Left renal cortex interstitium (tissue), 4 donors: ENCODE measurements at places on chromosomes 4 and X. TPM values are rescaled to one million over a fixed set of nuclear protein-coding genes. Genes with fewer than 3 reads are reported as not detected.

DNA sequence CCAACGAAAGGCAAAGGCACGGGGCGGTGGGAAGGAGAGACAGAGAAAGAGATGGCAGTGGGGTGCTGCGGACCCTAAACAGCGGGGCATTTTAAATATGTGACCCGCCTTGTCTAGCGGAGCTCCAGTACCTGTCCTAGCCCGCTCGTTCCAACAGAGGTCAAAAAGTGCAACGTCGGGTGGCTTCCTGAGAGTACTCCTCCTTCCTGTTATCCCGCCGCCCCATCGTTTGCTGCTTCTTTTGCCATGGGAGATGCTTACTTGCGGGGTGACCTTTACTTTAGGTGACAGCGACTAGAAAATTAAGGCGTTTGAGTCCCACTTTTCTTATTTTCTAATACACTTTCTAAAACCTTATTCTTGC is 735 bp downstream of the NRK start:
- no peak for DNase-seq

GRCh38 chr4:106875340-106875739 is 160.8 kb downstream of the DKK2 start:
- DNase-seq, result no peak

GRCh38 chrX:10166731-10167151 is 10.0 kb downstream of the CLCN4 start:
- DNase-seq, result no peak

DNA sequence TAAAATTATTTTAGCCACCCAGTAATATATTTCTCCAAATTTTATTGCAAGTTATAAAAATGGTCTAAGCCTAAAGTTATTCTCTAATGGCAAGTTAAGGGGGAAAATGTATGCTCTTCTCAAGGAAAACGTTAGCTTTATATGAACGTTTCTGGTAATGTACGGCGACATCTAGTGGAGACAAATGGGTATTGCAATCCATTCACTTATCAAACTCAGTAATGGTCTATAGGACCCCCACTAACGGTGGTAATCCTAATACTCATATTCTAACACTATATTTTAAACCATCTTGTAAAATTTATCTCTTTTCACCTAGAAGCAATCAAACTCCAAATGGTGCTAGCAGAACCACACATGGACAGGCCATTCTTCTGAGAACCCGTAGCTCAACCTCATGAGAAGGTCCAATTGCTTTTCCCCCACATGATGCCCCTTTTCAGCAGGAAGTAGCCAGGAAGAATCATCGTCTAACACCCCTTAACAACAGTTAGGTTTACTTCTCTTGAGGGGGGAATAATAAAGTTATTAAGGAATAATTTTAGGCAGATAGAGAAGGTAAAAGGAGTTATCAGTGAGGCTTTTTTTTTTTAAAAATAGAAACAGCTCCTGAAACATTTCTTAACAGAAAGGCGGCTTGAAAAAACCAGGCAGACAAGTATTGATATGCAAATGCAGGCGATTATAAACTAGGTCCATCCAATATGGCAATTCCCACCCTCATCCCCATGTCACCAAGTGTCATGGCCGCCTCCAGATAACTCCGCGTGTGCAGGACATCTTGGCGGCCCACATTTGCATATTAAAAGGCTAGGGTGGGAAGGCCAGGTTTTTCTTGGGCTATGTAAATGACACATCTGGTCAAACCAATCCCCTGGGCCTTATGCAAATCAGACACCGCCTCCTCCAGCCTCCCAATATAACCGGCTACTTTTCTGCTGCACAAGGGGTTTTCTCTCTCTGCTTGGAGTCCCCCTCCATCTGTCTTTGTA is 35.0 kb downstream of the NUDT11 start:
- DNase-seq, result no peak

DNA sequence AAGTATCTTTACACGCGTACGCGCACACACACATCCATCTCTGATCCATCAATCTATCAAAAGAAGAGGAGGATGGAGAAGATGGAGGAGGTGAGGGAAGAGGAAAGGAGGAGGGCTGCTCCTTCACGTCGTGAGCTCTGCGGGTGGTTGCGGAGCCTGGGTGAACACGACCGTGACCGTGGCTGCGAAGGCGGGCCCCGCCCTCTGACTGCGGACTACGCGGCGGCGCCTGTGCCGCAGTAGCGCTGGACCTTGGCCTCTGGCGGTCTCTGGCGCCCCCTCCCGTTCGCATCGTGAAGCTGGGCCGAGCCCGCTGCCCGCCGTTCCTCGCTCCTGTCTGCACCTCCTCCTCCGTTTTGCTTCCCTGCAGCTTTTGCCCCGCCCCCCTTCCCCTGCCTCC is 37.7 kb upstream of the ARAF start:
- no peak for DNase-seq

GRCh38 chr4:169557061-169557636 is 55.2 kb downstream of the NEK1 start:
- DNase-seq, result no peak

DNA sequence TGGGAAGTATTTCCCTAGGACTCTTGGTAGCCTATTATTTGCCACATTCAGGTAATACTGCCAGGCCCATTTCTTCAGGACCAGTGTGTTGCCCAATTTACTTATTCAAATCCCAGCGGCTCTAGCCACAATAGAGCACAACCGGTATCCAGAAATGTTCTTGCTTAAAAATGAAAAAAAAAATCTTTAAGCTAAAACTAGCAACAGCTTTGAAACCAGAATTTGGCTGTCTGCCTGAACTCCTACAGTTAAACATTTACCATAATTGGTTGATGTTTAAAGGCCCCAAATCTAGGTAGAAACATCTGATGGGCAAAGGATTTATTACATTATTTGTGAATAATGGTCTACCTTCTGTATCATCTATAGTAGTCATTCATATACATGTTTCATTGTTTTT is 930 bp upstream of the SLITRK4 start:
- DNase-seq, result no peak

DNA sequence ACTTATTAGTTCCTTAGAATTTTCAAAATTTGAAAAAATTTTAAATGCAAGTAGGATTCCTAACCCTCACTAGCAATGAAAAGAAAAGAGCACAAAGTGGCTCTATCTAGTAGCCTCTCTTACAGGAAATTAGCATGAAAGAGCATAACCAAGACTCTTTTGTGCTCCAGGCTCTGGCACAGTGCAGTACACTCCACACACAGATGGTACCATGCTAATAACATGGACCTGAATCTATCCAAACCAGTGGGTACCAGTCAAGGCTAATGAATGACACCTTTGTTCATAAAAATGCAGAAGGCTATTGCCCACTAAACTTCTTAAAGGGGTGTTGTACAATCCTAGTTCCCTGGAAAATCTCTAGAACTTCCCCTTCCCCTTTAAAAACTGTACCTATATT is 119.0 kb downstream of the MANBA start:
- DNase-seq, result no peak

DNA sequence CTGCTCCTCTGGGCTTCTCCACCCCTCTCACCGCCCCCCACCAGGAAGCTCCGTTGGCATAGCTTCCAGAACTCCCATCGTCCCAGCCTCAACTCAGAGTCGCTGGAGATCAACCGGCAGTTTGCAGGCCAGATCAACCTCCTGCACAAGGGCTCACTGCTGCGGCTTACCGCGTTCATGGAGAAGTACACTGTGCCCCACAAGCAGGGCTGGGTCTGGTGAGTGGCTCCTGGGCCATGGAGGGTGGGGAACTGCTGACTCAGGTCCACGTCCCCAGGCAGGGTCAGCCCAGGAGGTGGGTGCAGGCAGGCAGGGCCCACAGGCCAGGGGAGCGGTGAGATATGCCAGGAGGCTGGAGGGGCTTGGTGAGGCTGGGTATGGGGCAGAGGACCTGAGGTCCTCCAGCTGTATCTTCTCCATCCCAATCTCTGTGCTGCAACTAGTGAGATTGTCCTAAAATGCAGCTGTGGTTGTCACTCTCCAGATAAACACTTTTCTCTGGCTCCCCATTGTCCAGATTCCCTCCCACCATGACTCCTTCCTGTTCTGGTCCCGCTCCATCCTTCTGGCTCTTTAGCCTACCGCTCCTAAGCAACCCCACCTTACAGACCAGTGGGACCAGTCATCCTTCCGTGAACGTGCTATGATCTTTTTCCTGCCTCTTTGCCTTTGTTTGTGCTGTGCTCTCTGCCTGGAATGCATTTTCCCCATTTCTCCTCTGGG is 71.9 kb downstream of the STARD8 start:
- DNase-seq, result no peak

DNA sequence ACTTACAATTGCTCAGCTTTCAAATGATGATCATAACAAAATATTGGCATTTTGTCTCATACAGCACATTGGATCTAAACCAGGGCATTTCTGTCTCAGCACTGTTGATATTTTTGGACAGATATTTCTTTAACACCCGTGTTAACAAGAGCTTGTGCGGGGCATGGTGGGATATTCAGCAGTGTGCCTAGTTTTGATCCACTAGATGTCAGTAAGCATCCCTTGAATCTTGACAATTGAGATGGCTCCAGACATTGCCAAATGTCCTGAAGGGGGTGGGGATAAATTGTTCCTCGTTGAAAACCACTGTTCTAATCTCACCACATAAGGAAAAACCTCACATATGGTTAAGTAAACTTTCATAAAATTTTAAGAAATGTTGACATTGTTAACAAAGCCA is 806.3 kb downstream of the STIM2 start:
- DNase-seq, result no peak

- DNase-seq, result no peak
Observed at GRCh38 chr4:19346636-19347035, 905.1 kb upstream of the SLIT2 start.

GRCh38 chr4:146478009-146478408 is 43.7 kb downstream of the SLC10A7 start:
- DNase-seq, result no peak

DNA sequence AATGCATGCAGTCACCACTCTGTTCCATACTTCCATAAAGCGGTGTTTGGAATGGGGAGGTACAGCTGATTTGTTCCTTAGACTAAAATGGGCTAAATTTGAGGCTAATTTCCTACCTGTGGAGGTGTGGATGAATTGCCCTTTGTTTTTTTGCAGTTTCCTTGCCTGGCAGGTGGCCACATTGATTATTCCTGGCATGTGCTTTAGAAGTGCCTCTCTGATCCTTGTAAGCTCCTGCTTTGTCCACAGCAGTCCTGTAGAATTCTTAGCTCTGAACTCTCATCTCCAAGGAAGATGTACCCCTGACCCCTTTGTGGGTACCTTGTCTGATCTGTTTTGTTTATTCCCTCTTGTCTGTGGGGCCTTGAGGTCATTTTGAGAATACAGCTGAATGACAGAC is 136.8 kb downstream of the ADGRL3 start:
- no peak for DNase-seq

DNA sequence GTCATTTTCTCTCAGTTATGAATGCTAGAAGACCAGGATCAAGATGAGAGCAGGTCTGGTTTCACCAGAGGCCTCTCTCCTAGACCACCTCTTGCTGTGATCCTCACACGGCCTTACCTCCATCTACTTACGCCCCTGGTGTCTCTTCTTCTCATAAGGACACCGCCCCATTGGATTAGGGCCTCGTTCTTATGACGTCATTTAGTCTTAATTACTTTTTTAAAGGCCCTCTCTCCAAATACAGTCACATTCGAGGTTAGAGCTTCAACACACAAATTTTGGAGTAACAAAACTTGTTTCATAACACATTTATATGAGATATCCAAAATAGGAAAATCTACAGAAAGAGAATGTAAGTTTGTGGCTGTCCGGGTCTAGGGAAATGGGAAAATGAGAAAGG is 391.0 kb upstream of the PITX2 start:
- DNase-seq, result no peak

DNA sequence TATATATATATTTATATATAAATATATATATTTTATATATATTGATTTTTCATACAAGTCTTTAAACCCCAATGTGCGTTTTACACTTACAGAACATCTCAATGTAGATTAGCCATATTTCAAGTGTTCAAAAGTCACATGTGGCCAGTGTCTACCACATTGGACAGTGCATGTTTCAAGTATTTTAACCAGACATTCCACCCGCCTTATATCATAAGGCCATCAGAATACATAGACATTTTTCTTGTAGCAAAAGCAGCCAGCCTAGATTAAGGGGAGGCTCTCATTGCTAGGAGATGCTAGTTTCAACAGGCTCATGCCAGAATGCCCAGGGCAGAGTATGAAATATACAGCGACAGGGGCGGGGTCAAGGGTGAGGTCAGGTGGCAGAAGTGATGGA is 202.0 kb downstream of the NR3C2 start:
- no peak for DNase-seq

- no peak for DNase-seq
Observed at GRCh38 chr4:4637710-4638109, 95.9 kb upstream of the STX18 start.

GRCh38 chrX:13661735-13662288 is 8.9 kb downstream of the TCEANC start:
- DNase-seq, result no peak

DNA sequence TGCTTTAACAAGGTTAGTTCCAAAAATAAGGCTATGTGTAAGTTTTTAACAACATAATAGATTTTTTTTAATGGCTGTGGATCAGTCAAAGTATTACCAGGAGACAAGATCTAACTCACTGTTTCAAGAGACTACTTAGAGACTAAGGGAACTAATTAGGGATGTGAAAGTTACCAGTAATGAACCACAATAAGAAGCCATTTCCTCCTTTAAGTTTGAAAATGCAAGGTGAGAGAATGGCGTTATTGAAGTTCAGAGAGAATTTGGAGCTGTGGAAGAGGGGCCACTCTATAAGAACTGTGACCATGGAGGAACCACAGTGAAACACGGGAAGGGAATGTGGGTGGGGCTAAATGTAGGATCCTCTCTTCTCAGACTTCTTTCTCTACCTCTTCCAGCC is 624.2 kb downstream of the GLUD2 start:
- no peak for DNase-seq

DNA sequence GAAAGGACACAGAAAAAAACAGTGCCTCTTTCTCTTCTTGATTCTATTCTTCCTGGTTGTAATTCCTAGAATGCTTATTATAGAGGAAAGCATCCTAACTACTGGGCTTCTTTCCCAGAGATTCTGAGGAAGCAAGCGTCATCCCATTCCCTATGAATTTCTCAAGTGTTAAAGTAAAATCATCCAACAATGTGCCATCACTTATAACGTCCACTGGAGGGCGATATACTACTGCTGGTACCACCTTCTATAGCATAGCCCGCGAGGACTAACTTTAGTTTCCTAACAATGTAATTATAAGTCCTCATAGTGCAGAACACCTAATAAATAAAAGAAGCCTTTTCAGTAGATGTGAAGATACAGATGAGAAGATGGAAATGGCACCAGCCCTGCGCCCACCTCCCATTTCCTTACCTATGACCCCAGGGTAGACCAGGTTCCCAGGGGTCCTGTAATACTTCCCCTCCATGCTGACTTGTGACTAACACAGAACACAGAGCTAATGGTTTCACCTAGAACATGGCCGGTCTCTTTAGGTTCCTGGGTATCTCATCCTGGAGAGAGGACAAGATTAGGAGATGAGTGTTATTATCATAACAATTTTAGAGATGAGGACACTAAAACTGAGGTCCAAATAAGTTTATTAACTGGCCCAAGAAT is 4.2 kb downstream of the CENPVL3 start:
- no peak for DNase-seq

The SULT1B1 gene
- 0.51 TPM for polyA plus RNA-seq

The UGT2B11 gene
- 4.4 TPM for polyA plus RNA-seq

The RAB9B gene
- polyA plus RNA-seq, result 2.5 TPM

The MYOZ2 gene
- polyA plus RNA-seq, result 0.38 TPM

The DRD5 gene
- 0.57 TPM for polyA plus RNA-seq

The GEMIN8 gene
- polyA plus RNA-seq, result 38.4 TPM

The CCKAR gene
- polyA plus RNA-seq, result not detected
